ENCODE measurements at places on chromosomes 12 and 14. TPM values are rescaled to one million over a fixed set of nuclear protein-coding genes. Genes with fewer than 3 reads are reported as not detected.

DNA sequence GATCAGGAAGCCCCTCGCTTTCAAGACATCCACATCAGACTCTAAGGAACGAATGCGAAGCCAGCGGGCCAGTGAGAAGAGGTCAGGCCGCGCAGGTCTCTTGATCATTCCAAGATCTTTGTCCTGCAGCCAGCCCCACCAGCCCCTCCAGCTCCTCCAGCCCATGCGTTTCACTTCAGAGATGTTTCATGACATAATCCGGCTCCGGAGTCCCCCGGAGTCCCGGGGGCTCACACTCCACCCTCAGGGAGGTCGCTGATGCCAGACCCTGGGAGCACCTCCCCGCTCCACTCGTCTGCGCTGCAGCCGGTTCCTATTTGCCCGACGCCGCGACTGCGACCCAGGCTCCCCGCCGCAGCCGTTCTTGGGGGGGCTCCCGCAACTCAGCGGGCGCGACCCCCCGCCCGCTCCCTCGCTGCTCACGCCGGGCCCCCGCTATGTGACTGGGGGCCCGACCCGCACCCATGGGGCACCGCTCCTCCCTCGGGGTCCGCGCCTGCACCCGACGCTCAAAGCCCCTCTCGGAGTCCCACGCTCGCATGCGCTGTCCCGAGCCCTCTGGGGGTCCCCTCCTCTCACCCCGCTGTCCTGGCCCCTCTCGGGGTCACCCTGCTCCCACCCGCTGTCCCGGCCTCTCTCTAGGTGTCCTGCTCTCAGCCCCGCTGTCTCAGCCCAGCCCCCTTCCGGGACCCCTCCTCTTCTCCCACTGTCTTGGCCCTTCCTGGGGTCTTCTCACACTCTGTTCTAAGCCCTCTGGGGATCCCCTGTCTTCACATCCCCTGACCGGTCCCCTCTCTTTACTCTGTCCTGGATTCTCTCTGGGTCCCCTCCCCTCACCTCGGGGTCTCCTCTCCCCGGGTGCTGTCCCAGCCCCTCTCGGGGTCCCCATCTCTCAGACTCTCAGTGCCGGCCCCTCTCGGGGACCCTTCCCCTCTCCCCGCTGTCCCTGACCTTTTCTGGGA lies 1.1 kb downstream of the TAOK3 start:
- peak overlapping the region; percentile 99 for H3K4me3 ChIP-seq
- no peaks in the 10 kb centered on the region for H3K36me3 ChIP-seq
- H3K27me3 ChIP-seq = no peaks in the 10 kb centered on the region
- H3K27ac ChIP-seq = peak overlapping the region; percentile 96
- DNase-seq = peak; percentile 59

- H3K36me3 ChIP-seq = no peaks in the 10 kb centered on the region
- H3K4me3 ChIP-seq = no peak overlapping the region
- no peak for DNase-seq
- H3K27me3 ChIP-seq = no peaks in the 10 kb centered on the region
These were observed 32.2 kb downstream of the RCOR1 start for GRCh38 chr14:102624666-102625065.

The ADAM21 gene
- total RNA-seq = 0.24 TPM

The KRT79 gene
- total RNA-seq = not detected

The C1QL4 gene
- total RNA-seq = not detected

- H3K4me3 ChIP-seq = no peak overlapping the region
- no peak for DNase-seq
- no peaks in the 10 kb centered on the region for H3K27me3 ChIP-seq
- H3K36me3 ChIP-seq = no peaks in the 10 kb centered on the region
- no peak overlapping the region for H3K27ac ChIP-seq
- peaks cover 11% of the 10 kb centered on the region for H3K4me1 ChIP-seq
These were observed 5.6 kb downstream of the MIS18BP1 start for GRCh38 chr14:45247427-45247826.

DNA sequence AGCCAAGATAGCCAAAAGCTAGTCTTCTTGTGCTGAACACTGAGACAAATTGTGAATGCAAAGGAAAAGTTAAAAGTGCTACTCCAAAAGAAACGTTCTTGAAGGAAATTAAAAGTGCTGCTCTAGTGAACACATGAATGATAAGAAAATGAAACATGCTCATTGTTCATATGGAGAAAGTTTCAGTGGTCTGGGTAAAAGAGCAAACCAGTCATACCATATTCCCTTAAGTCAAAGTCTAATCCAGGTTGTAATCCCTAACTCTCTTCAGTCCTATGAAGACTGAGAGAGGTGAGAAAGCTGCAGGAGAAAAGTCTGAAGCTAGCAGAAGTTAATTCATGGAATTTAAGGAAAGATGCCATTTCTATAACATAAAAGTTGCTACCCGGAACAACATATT lies 121.5 kb downstream of the MNAT1 start:
- H3K4me1 ChIP-seq = no peaks in the 10 kb centered on the region
- no peak for DNase-seq
- no peak overlapping the region for H3K27ac ChIP-seq
- no peaks in the 10 kb centered on the region for H3K27me3 ChIP-seq
- peaks cover 13% of the 10 kb centered on the region for H3K36me3 ChIP-seq

The RNF212B gene
- not detected for total RNA-seq

GRCh38 chr14:35341751-35342488 lies 49.7 kb downstream of the PSMA6 start:
- H3K27me3 ChIP-seq = no peaks in the 10 kb centered on the region
- peak overlapping the region; percentile 60 for H3K4me3 ChIP-seq

The KRT78 gene
- not detected for total RNA-seq

DNA sequence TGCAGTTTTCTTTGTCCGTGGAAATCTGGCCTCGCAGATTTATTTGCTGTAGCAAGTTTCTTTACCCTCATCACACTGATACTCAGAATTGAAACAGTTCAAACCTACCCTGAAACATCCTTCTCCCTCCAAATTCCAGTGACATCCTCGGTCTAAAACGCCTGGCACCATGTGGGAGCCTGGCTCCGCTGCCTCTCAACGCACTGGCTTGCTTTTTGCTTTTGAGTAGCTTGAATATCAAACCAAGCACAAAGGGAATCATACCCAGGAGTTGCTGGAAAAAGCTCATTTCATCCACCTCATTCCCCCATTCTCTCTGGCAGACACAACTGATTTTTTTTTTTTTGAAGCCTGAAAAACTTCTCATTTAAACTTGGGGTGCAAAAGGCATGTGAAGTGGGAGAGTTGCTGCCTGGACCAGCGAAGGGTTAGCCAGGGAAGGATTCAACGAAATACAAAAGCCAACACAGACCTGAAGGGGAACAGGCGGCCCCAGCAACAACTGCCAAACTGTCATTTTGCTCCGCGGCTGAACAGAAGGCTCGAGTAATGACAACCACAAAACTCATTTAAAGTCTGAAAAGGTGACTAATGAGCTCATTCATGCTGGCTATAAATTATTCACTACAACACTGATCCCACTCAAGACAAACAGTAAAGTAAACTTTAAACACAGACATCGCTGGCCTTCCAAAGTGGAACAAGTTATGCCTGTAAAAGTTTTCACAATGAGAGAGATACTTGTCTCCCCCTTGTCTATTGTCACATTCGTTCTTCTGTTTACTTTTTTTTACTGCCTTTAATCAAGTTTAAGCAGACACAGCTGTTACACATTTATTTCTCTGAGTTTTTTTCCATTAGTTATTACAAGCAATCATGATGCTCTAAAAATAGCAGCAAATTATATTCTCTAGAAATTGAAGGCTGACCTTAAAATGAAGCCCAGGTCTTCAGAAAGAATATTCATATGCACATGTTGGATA lies 12.5 kb upstream of the FOXN3 start:
- no peaks in the 10 kb centered on the region for H3K27me3 ChIP-seq
- H3K4me3 ChIP-seq = peak overlapping the region; percentile 54
- peak overlapping the region; percentile 70 for H3K27ac ChIP-seq
- H3K36me3 ChIP-seq = no peaks in the 10 kb centered on the region
- H3K4me1 ChIP-seq = peaks cover 35% of the 10 kb centered on the region

GRCh38 chr12:75479963-75480461 lies 543 bp upstream of the GLIPR1 start:
- peak overlapping the region; percentile 64 for H3K27ac ChIP-seq
- peaks cover 9% of the 10 kb centered on the region for H3K4me1 ChIP-seq

DNA sequence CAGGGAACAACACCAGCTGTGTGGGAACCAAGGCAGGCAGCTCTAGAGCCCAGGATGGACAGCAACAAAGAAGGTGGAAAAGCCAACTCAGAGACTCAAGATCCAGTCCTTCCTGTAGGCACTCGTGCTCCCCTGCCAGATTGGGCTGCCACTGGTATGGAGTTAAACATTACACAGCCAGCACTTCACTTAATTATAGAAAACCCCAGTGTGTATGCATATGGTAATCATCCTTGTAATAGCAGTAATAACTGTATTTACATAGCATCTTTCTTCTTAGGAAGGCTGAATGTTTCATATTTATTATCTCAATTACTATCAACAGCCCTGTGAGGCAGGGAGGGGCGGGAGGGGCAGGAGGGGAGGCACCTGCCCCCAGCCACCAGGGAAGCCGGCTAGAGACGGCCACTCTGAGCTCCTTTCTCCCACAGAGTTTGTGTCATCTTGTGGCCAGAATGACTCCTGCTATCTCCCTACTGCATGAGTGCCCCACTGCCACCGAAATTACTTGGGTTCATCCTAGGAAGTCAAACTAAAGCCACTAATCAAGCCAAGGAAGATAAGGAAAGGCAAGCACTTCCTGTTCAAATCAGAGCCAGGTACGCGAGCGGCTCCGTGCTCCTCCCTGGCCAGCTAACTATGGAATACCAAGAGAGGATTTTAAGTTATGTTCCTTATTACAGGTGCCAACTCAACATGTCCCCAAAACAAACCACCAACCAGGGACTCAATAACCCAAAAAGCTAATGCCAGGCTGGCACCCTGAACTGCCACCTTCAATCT lies 15.7 kb upstream of the RAB35 start:
- H3K4me3 ChIP-seq = no peak overlapping the region
- no peaks in the 10 kb centered on the region for H3K27me3 ChIP-seq
- peaks cover 34% of the 10 kb centered on the region for H3K36me3 ChIP-seq
- no peaks in the 10 kb centered on the region for H3K4me1 ChIP-seq
- no peak overlapping the region for H3K27ac ChIP-seq
- no peak for DNase-seq

GRCh38 chr12:123227581-123228258 lies 5.2 kb downstream of the MPHOSPH9 start:
- no peak overlapping the region for H3K27ac ChIP-seq
- peaks cover 18% of the 10 kb centered on the region for H3K4me1 ChIP-seq
- H3K4me3 ChIP-seq = no peak overlapping the region
- peaks cover 41% of the 10 kb centered on the region for H3K36me3 ChIP-seq
- DNase-seq = no peak
- H3K27me3 ChIP-seq = no peaks in the 10 kb centered on the region

- no peaks in the 10 kb centered on the region for H3K36me3 ChIP-seq
- H3K27ac ChIP-seq = peak overlapping the region; percentile 42
These were observed 15.7 kb downstream of the CHPT1 start for GRCh38 chr12:101713059-101713682.

The CHGA gene
- total RNA-seq = not detected

GRCh38 chr12:76909290-76909689 lies 30.5 kb upstream of the CSRP2 start:
- no peak for DNase-seq
- H3K27ac ChIP-seq = no peak overlapping the region
- H3K27me3 ChIP-seq = no peaks in the 10 kb centered on the region
- H3K4me3 ChIP-seq = no peak overlapping the region

DNA sequence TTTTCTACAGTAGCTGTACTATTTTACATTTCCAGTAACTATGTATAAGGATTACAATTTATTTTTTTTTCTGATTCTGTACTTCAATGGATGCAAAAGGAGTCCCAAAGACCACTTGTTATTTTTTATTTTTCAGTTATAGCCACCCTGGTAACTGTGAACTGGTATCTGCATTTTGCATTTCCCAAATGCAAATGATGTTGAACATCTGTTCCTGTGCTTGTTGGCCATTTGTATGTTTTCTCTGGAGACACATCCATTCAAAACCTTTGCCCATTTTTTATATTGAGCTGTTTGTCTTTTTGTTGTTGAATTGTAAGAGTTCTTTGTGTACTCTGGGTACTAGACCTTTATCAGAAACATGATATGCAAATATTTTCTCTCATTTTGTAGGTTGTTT lies 485.6 kb downstream of the LRIG3 start:
- no peaks in the 10 kb centered on the region for H3K4me1 ChIP-seq
- no peaks in the 10 kb centered on the region for H3K36me3 ChIP-seq
- no peaks in the 10 kb centered on the region for H3K27me3 ChIP-seq
- no peak for DNase-seq
- H3K27ac ChIP-seq = no peak overlapping the region

The BEGAIN gene
- 1.0 TPM for total RNA-seq

DNA sequence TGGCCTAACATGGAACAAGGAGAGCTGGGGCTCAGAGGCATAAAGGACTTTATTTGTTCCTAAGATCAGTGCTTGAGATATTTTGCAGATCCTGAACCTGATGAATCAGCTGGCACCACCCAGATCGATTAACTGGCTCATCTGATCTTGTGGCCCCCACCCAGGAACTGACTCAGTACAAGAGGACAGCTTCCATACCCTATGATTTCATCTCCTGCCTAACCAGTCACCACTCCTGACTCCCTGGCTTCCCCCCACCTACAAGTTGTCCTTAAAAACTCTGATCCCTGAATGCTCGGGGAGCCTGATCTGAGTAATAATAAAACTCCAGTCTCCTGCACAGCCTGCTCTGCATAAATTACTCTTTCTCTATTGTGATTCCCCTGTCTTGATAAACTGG lies 5.1 kb downstream of the C12orf56 start:
- DNase-seq = no peak
- no peaks in the 10 kb centered on the region for H3K27me3 ChIP-seq
- H3K36me3 ChIP-seq = no peaks in the 10 kb centered on the region
- no peaks in the 10 kb centered on the region for H3K4me1 ChIP-seq
- H3K4me3 ChIP-seq = no peak overlapping the region
- no peak overlapping the region for H3K27ac ChIP-seq

DNA sequence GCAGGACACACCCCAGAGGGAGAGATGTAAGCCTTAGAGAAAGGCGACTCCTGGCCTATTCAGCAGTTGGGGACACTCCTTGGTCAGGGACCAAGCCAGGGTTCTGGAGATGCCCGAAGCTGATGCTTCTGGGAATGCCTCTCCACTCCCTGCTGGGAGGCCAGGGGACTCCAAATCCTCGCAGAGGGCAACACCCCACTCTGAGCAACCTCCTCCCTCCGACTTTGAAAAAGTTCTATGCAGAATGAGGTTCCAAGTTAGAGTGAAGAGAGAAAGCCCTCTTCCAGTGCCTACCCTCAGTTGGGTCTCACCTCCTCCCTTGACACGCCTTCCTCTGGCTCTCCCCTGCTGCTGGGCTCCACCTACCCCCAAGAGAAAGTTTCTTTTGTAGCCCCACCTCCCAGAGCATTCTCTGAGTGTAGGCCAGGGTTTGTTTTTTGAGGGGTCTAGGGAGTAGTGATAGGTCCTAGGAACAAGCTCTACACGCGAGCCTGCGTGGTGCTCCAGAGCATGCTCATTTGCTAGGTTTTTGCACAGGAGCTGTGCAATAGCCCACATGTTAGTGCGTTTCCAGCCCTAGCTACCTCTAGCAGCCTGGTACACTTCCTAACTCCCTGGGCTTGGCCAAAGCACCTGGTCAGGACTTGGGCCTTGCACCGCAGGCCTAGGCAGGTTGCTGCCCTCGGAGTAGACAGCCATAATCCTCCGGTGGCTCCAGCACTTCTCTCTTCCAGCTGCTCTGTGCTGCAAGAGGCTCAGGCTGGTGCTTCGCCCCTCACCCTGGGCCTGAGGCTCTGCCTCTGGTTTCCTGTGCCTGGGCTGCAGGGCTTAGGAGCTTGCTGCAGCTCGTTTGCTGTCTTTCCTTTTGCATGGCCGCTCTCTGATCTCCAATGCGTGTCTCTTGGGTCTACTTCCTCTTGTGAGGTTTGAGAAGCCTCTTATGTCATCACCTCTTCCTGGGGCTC lies 590 bp upstream of the CEBPE start:
- no peaks in the 10 kb centered on the region for H3K27me3 ChIP-seq
- no peak overlapping the region for H3K4me3 ChIP-seq
- no peak for DNase-seq
- no peaks in the 10 kb centered on the region for H3K36me3 ChIP-seq

The BCL11B gene
- total RNA-seq = 0.15 TPM

The MYF5 gene
- 4.7 TPM for total RNA-seq

The TEX52 gene
- not detected for total RNA-seq

Data from psoas muscle (tissue), 8 donors.